Endodermal cell (in vitro differentiated cells): ENCODE measurements at places on chromosomes 4 and X.

DNA sequence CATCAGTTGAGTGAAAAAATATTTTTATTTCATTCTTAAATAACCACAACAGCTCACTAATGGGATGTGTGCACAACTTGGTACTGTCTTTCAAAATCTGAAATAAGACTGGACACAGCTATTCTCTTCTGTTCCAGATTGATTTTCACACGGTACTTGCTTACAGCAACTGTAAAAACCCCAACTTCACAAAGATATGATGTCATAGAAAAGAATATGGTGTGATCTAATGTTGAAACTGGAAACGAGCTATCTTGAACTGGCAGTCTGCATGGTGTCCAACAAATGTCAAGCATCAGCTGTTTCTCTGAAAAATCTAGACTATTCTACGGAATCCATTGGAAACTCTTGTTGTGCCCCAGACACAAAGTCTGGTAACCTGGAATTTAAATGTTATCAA is 14.7 kb downstream of the HELQ start:
- DNase-seq: no peak

DNA sequence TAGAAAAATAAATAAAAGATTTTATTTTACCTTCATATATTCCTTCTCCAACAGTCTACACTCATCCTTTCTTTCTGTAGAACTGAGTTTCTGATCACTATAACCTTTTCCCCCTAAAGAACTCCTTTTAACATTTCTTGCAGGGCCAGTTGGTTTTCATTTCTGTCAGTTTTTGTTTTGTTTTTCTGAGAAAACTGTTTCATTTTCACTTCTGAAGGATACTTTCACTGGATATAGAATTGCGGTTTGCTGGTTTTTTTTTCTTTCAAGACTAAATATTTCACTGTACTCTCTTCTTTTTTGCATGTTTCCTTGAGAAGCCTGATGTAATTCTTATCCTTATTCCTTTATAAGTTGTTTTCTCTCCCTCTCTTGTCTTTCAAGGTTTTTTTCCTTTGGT is 90.4 kb upstream of the EOLA2 start:
- DNase-seq: no peak

DNA sequence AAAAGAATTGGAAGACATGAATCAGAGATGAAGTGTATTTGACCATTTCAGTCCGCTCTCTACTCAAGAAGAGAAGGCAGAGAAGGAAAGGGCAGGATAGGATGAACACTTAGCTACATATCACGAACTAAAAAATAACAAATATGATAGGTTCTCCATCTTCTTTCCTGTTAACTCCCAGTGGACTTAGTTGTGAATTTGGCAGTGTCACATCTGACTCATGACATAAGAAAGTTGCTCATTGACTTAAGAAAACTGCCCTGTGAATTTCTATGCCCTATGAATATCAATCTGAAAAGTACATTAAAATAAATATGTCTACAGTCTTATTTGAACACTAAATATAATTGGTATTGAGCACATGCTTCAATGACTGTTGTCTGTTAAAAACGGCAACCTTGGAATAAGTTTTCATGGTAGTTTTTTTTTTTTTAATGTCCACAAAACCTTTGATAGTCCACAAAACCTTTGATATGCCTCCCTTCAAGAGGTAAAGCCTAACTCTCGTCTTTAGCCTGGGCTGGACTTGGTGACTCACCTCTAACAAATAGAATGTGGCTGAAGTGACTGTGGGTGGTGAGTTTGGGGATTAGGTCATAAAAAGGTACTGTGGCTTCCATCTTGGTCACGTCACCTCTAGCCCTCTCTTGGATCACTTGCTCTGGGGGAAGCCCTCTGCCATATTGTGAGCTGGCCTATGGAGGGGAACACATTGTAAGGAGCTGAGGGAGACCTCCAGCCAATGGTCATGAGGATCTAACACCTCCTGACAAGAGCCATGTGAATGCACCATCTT is 184.7 kb upstream of the S100G start:
- DNase-seq: no peak

DNA sequence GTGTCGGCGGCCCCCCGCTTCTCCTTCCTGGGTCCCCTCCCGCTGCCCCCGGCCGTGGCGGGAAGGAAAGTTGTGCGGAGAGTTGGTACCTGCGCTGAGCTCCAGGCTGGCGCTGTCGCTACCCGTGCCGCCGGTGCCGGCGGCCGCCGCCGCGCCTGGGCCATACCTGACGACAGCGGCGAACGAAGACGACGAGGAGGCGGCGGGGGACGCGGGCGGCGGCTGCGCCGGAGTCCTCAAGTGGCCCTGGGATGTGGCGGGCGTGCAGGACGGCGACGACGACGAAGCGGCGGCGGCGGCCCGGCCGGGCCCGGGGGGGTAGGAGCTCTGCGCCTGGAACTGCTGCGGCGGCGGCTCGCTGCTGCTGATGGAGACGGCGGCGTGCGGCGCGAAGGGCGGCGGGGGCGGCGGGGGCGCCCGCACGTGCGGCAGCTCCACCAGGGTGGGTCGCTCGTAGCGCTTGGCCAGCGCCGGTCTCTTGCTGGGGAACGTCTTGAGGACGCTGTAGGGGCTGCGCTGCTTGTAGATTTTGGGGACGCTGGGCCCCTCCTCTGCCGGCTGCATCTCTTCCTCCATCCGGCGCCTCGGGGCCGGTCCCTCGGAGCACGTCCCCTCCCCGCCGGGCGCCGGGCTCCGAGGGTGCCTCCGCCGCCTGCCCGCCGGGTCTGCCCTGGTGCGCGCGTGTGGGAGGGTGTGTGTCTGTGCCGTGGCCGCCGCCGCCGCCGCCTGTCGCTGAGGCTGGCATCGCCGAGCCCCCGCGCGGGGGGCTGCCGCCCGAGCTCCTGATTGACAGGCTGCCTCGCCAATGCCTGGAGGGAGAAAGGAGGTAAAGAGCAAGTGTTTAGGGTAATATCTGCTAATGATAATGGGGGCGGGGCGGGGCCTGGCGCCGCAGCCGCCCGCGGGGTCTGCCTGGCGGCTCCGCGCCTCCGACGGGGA is 618 bp downstream of the BEND4 start:
- DNase-seq: peak; percentile 96

- DNase-seq: no peak
These were observed 144.6 kb downstream of the SOX3 start for GRCh38 chrX:140360284-140360683.

- no peak for DNase-seq
These were observed 373.2 kb downstream of the BCOR start for GRCh38 chrX:39724544-39724943.

GRCh38 chrX:83160096-83160495 is 348.0 kb upstream of the POU3F4 start:
- peak; percentile 61 for DNase-seq
